MV-4-11 (cell line): ENCODE measurements at places on chromosomes 5 and 9.
A peak's percentile ranks its signal among the peaks of the same experiment; 100 is the strongest.

- DNase-seq = no peak
Measured at GRCh38 chr5:113084402-113085083, 107.9 kb downstream of the DCP2 start.

GRCh38 chr9:134689321-134690181, 47.9 kb downstream of the COL5A1 start:
- peak; percentile 4 for DNase-seq

- no peak for DNase-seq
Measured at GRCh38 chr5:143259254-143259605, 144.3 kb downstream of the NR3C1 start.

- DNase-seq = no peak
Measured at GRCh38 chr9:91033270-91033669, 231.7 kb downstream of the SYK start.

GRCh38 chr9:114070188-114071103, 7.7 kb downstream of the AMBP start:
- DNase-seq = no peak

DNA sequence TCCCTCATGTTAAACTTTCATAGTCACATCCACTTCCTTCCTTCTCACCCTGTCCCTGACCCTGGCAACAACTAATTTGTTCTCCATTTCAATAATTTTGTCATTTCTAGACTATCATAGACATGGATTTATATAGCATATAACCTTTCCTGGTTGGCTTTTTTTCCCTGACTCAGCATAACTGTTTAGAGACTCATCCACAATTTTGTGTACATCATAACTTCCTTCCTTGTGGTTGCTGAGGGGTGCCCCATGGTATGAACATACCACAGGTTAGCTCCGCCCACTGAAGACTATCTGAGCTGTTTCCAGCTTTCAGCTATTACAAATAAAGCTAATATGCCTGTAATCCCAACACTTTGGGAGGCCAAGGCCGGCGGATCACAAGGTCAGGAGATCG, 137.3 kb downstream of the PHF2 start:
- DNase-seq = peak; percentile 20

DNA sequence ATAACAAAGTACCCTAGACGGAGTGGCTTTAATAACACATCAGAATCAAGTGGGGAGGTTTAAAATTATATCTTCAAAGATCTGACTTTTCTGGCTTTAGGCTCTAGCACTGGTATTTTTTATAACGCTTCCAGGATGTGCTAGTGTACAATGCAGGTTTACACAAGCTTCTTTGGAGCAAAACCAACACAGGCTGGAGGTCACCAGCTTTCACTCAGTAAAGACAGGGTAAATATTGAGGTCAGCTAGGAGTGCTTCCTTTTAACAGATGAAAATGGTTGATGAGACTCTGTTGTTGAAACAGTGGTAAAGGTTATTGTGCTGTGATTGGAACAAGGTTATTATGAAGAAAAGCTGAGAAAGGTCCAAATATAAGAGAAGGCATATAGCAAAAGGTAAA, 414.2 kb downstream of the TAF11L14 start:
- no peak for DNase-seq

GRCh38 chr9:37596504-37596903, 4.1 kb upstream of the TOMM5 start:
- DNase-seq = no peak

DNA sequence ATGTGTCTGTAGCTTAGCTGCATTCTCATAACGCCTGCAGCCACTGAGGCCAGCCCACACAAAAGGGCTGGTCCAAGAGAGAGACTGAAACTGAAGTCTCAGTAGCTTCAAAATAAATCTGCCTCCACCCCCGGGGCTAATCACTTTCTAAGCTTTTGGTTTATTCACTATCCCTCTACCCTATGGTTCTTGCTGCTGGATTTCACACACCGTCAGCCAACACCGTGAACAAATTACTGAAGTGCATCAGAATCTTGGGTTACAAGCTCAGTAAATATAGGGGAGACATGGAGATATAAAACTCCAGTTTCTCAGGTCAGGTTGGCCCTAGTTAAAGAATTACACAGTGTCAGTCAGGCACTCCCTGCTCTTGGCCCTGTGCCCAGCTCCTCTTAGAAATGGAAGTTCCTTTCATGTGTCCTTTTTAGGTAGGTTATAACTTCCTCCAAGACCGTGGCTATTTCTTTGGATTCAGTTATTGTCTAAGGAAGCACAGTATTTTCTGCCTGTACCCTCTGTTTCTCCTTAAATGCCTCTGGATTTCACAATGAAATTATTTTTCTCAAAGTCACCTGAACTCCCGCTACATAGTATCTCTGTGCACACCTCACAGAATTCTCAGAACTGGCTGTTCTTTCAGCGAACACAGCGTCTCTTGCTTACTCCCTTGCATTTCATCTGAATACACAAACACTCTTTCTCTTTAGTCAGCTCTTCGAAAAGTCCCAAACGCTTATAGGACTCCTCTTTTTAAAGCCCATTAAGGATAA, 112.5 kb downstream of the FAM174A start:
- DNase-seq = peak; percentile 30

GRCh38 chr9:120538339-120538738, 41.6 kb downstream of the CDK5RAP2 start:
- DNase-seq = no peak

GRCh38 chr5:110169461-110169860, 479.7 kb downstream of the MAN2A1 start:
- DNase-seq = no peak

DNA sequence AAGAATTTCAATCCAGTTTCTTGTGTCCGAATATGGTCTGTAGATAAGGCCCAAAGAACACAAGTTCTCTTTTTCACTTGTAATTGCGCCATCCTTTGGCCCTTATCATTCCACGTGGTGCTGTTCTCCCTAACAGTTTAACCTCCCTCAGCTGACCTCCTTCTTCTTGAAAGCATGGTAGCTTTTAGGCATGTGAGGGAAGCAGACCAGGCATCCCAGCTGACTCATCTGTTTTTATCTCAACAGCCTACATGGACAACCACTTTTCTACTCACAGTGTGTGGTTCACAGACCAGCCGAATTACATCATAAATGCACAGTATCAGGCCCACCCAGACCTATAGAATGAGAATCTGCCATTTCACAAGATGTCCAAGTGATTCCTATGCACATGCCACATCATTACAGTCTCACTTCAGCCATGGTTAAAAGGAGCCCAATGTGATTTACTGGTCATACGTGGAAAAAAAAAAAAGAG, 26.9 kb upstream of the PLIN2 start:
- peak; percentile 99 for DNase-seq

DNA sequence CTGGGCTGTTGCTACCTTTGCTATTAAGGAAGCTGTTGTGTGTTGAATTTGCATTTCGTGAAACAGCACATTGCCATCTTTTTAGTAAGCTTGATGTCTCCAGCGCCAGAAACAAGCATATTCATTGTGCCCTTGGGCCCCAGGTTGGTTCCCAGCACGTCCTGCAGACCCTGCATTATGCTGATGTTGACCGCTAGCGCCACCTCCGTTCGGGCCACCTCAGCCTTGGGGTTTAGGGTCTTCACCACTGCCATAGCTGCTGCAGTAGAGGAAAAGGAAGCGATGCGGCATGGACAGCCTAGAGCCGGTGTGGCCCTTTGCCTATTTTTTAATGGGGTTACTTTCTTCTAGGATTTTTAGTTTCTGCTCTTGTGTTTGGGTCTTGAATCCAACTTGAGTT, 23.8 kb upstream of the OTULIN start:
- DNase-seq = no peak

GRCh38 chr9:8907868-8908267, 1108.3 kb upstream of the DMAC1 start:
- peak; percentile 49 for DNase-seq

GRCh38 chr9:36788534-36788933, 215.8 kb downstream of the MELK start:
- DNase-seq = no peak

DNA sequence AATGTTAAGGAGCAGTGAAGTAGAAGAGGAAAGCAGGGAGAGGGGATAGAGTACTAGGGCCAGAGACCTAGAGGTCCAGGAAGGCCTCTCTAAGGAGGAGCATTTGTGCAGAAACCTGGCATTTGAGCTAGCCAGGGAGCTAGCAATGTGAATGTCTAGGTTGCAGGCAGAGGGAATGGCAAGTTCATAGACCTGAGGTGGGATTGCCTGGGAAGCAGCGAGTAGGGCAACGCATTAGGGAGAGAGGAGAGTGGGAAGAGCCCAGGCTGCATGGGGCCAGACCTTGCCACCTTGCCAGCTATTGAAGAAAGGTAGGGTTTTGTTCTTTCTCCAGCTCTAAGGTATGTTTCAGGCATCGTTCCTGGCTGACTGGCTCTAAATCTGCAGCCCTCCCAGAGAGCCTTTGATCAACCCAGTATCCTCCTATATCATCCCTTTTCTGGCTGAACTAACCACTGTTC, 54.0 kb downstream of the SLC22A5 start:
- no peak for DNase-seq

DNA sequence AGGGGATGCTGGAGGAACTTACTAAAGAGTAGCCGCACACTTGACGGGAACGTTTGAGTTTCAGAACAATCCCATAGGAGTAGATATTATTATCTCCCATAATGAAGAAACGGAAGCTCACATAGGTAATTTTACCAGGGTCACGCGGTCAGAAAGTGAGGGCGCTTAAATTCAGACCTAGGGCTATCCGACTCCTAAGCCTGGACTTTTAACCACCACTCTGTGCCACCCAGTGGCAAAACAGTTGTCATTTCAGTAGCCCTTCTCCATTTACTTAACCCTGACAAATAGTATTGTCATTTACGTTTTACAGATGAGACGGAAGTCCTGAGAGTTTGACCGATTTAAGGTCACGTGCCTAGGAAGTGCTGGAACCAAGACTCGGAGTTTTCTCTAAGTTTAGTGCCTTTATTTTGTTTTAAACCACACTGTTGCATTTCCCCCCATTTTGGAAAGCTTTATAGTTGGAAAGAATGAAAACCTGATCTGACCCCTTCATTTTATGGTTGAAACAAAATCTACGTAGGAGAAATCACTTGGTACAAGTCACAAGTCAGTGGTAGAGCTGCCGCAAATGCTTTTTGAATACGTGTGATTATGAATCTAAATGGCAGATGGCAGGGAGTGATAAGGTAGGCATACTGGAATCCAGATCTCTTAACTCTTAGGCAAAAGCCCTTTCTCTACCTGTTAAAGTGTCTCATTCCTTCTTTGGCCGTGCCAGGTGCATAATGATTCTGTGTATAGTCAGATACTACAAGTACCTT, 650 bp downstream of the MRRF start:
- DNase-seq = peak; percentile 77

GRCh38 chr5:149546974-149547373, 4.3 kb downstream of the CSNK1A1 start:
- DNase-seq = no peak

DNA sequence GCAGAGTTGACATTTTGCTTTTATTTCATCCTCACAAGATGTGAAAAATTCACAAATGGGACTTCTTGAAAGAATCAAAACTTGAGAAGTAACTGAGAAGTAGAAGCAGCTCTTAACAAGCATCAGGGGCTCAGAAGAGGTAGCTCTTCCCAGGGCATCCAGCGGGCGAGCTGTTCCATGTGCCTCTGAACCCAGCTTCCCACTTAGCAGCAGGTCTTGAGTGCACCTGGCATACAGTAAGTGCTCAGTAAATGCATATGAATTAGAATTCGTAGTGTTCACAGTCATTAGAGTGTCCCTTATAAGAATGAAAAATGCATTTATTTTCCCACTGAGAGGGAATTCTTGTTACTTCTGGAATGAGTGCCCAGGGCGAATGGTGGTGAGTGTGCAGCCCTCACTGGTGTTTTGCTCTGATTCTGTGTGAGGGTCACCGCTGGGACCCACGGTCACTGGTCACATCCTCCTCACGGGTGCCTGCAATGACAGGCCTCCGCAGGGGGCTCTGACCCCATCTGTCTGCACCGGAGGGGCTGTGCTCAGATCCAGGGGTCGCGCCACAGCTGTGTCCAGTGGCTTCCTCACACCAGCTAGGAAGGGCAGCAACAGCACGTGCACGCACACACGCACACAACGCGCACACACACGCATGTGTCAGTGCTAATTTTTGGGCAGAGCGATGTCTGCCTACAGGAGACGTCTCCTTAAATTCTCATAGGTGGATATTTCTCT, 26.9 kb downstream of the EXOC3 start:
- no peak for DNase-seq

DNA sequence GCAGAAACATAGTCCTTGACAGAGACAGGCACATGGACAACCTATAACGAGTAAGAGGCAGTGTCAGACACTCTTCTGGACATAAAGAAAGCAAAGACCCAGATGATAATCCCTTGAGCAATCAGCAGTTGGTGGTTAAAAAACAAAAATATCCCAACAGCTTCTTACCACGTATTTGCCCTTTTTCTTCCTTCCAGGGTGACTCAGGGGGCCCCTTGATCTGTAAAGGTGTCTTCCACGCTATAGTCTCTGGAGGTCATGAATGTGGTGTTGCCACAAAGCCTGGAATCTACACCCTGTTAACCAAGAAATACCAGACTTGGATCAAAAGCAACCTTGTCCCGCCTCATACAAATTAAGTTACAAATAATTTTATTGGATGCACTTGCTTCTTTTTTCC, 9.5 kb downstream of the GZMK start:
- peak; percentile 70 for DNase-seq

DNA sequence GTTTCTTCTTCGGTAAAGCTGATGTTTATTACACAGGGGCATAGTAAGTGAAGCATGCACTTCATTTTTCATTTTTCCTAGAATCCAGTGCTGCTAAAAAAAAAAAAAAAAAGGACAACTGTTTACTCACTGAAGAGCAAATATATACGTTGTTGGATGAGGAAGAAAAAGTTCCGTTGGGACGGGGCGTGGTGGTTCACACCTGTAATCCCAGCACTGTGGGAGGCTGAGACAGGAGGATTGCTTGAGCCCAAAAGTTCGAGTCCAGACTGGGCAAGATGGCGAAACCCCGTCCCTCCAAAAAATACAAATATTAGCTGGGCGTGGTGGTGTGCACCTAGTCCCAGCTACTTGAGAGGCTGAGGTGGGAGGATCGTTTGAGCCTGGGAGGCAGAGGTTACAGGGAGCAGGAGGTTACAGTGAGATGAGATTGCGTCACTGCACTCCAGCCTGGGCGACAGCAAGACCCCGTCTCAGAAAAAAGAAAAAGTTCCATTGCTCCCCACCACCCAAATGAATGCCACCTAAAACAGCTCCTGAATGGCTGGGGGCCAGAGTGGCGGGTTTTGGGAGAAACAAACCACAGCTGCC, 60.1 kb upstream of the GNE start:
- DNase-seq = no peak
